ENCODE measurements at places on chromosomes 11 and 22.

- DNase-seq = peak; percentile 52
These were observed 9.9 kb upstream of the MICALL1 start for GRCh38 chr22:37896181-37896592.

GRCh38 chr11:69032833-69033232 lies 15.9 kb upstream of the TPCN2 start:
- DNase-seq = no peak

DNA sequence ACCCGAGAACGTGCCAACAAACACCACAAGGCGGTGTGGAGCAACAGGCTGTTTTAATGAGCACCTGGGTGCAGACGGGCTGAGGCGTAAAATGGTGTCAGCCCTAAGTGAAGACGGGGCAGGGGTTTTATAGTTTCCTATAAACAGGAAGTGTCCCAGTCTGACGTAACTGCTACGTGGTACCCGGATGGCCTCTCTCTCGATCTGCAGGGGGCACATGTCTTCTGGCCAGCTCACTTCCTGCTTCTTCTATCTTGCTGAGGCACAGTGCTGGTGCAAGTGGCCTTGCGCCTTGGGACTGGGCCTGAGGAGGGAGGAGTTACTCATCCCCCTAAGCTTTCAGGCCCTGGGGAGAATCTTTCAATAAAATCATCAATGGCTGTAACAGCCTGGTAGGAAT lies 20.9 kb downstream of the OOSP3 start:
- DNase-seq = no peak

- DNase-seq = no peak
These were observed 1015.0 kb upstream of the TENM4 start for GRCh38 chr11:80455818-80456217.

GRCh38 chr11:68041617-68042218 lies 2.9 kb downstream of the TCIRG1 start:
- no peak for DNase-seq

DNA sequence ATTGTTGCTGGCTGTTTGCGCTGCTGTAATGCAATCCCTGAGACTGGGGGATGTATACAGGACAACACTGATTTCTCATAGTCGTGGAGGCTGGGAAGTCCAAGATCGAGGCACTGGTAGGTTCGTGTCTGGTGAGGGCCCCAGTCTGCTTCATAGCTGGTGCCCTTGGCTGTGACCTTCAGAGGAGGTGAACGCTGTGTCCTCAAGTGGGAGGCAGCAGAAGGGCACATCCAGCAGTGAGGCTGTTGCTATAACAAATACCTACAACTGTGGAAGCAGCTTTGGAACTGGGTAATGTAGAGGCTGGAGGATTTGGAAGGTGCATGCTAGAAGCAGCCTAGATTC lies 21.3 kb downstream of the KRTAP5-5 start:
- no peak for DNase-seq

- DNase-seq = no peak
These were observed 54.0 kb downstream of the GAB4 start for GRCh38 chr22:16954060-16954403.

DNA sequence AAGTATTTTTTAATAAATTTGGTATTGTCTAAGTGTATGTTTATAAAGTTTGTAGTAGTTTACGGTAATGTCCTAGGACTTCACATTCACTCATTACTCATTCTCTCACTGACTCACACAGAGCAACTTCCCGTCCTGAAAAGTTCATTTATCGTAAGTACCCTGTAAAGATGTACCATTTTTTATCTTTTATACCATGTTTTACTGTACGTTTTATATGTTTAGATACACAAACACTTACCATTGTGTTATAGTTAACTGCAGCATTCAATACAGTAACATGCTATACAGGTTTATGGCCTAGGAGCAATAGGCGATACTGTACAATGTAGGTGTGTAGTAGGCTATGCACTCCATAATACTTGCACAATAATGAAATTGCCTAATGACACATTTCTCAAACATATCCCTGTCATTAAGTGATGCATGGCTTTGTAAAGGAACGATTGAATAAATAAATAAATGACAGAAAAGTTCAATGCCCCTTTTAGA lies 12.5 kb upstream of the CARD18 start:
- DNase-seq = no peak

DNA sequence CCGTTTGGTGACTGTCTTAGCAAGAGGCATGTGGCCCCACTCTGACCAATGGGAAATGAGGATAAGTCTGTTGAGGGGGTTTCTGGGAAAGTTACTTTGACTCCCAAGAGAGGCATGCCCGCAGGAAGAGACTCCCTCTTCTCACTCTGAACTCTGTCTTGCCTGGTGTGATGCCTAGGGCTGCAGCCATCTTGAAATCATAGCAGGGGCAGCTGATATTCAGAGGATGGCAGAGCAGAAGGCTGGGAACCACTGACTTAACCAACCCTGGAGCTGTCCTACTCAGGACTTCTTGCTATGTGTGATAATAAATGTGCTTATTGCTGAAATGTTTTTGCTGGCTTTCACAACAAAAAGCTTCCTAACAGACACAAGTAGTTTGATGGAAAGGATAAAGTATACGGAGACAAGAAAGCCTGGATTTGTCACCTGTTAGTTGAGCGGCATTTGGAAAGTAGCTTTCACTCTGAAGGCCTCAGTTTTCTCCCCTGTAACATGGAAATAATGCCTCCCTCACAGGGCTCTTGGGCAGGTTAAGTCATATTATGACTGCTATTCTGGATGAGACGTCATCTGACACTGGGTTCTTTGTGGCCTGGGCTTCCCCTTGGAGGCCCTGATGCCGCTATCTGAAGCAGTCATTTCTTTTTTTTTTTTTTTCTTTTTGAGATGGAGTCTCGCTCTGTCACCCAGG lies 128.5 kb downstream of the CEP164 start:
- no peak for DNase-seq

- no peak for DNase-seq
These were observed 898.5 kb downstream of the METTL15 start for GRCh38 chr11:29006668-29007067.

DNA sequence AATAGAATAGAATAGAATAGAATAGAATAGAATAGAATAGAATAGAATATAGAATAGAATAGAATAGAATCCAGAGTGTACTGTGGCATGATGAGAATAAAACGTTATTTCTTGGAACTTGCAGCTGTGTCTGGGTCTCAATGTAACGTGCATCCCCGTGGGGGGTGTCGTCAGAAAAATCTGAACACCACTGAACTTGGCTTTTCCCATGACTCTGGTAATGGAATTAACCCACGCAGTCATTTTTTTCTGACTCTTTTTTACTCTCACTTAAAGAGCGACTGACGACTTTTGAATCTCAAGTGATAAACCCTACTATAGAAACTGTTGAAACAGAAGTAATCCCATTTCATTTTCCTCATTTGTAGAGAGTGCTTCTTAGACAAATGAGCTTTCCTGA lies 92.4 kb upstream of the BID start:
- no peak for DNase-seq

- peak; percentile 34 for DNase-seq
These were observed at the start of gene MAPK8IP1 for GRCh38 chr11:45885274-45885920. Gene MAPK8IP1, plus strand, starts transcription at chr11:45885651. Its CDS starts 170 bp downstream, at chr11:45885821.

DNA sequence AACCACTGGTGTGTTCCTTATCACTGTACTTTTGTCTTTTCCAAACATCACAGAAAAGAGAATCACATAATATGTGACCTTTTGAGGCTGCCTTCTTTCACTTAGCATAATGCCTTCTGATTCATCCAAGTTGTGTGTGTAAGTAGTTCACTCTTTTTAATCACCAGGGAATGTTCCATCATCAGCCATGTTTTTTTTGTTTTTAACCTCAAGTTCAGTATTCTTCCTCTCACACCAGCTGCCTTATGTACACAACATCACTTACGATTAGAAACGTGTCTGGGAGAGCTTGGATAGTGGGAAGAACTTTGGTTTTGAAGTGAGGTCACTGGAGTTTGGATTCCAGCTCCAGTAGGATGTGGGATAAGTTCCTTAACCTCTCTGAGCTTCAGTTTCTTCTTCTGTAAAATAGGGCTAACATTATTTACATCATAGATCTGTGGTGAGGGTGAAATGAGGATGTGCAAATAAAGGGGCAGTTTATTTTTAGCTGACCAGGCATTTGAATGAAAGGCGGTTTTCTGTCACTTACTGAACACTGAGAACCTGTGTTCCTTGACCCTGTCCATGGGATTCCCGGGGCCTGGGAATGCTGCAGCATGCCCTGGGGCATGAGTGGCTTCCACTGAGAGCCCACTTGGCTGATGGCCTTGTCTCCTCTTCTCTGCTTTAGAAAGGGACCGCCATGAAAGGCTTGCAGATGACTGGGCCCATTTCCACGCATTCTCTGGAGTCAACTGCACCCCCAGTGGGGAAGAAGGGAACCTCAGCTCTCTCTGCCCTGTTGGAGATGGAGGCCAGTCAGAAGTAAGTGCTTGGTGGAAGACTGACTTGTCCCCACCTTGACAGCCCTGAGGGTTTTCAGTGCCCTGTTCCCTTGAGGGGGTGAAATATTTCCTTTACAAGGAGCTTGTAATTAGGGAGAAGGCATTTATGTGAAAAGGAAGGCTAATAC lies 92.6 kb downstream of the DEPDC5 start:
- no peak for DNase-seq

DNA sequence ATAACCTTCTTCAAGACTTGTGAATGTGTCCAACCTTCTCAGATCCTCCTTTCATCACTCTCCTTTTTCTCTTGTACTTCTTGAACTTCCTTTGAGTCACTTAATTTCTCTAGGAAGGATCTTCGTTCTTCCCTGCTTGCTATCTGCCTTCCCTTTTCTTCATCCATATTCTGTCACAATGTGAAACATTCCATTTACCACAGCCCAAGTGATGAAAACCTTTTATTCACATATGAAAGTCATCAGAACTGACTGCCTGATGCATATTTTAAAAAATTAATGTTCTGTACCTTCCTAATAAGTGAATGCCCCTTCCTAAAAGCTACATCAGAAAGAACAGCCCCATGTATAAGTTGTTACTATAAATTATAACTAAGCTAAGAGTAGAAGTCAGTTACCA lies 520.4 kb upstream of the LUZP2 start:
- DNase-seq = no peak

DNA sequence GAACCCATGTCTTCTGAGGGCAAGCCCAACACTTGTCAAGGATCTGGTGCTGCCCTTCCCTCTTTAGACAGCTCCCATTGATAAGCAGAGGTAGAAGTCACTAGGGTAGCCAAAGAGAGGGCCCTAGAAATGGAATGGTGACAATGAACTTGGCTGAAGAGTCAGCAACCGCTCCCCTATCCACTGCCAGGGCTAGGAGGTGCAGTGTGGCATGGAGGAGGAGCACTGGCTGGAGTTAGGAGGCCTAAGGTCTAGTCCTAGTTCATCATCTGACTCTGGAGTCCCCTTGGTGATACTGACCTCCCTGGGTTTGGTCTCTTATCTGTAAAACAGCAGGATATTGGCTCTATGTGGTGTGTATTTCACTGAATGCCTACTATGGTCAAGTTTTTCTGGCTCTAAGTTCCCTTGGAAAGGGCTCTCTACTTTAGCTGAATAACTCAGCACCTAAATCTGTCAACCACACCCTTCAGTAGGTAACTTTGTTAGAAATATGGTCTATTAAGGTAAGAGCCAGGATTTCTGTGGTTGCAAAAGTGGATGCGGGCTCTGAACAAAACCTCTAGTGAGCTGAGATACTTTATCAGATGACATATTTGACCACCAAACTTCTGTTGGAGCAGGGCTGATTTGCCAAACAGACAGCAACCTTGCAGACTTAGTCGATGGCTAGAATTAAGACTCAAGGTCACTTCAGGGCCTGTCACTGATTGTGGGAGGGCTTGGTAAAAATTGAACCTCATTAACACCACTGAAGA lies 10.5 kb downstream of the TIMP3 start:
- no peak for DNase-seq

DNA sequence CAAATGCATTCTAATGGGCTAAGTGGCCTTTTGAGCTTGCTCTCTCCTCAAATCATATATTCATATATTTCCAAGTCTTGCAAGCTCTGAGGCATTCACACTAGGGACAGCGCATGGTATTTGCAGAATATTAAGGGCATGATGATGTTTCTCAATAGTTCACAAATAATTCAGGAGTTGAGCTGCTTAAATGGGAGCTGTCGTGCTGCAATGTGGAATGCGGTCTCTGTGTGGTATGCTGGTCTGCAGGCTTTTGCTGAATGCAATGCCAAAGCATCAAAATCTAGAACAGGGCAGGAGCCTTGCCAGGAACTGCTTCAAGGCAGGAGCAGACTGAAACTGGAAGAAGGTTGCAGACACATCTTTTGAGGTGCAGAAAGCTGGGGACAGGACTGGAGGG lies 1060.0 kb downstream of the TBC1D22A start:
- no peak for DNase-seq

- peak; percentile 33 for DNase-seq
These were observed 28.5 kb upstream of the ALKBH3 start for GRCh38 chr11:43852057-43852636.

DNA sequence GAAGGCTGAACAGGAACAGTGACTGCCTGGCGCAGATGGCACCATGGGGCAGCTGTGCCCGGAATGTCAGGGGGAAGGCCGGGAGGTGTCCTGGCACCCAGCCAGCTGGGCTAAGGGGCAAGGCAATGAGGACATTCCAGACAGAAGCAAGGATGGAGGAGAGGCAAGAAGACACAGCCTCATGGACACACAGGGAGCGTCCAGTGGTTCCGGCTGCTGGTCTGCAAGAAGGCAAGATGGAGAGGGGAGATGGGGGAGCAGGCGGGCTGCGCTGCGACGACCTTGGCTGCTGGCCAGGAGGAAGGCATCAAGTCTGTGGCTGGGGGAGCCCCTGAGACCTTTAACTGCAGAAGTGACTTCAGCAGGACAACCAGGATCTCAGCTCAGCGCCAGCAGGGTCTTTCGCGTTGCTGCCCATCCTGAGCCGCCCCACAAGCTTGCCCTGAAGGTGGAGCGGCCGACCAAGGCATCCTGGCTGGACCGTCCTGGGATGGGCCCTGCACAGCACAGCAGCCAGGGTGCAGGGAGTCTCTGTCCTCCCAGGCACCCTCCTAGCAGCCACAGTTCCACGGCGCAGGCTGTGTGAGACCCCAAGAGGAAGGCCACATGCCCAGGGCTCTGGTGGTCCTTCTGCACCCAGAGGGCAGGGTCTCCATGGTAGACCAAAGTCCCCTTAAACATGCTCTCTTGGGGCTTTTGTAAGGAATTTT lies 531.7 kb downstream of the BRD1 start:
- DNase-seq = no peak

GRCh38 chr11:78209478-78209877 lies 20.8 kb downstream of the USP35 start:
- DNase-seq = no peak

GRCh38 chr11:65288706-65289536 lies 25.7 kb upstream of the CDC42EP2 start:
- no peak for DNase-seq

GRCh38 chr11:25327656-25328055 lies 830.8 kb downstream of the LUZP2 start:
- DNase-seq = no peak

- DNase-seq = no peak
These were observed 69.6 kb upstream of the TTLL12 start for GRCh38 chr22:43256569-43256968.
